ENCODE measurements at places on chromosomes 2 and 18.

GRCh38 chr2:239538357-239539052, 137.7 kb upstream of the HDAC4 start:
- no peak for DNase-seq

DNA sequence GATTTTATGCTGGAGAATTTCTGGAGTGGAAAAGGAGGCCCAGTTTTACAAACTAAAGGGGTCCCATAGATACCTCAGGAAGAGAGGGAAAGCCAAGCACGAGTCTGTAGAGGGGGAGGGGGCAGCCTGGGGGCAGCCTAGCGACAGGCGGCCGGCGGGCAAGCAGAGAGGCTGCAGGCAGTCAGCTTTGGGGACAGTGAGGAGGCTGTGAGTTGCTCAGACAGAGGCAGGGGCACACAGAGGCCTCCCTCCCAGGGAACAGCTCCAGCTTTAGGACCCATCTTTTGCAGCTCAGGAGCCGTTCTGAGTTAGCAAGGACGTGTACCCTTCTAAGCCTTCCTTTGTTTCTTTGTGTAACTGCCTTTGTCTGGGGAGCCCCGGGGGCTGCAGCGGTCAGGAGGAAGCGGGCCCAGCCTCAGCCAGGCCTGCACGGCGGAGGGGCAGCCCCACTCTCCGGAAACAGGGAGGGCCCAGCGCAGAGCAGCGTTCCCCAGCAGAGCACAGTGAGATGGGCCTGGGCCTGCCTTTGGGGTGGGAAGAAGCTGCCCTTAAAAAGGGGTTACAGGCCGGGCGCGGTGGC, 41.1 kb upstream of the RALBP1 start:
- DNase-seq: no peak

GRCh38 chr2:181320638-181321037, 136.5 kb upstream of the ITGA4 start:
- DNase-seq: no peak

GRCh38 chr2:44189104-44189503, 20.4 kb downstream of the PPM1B start:
- no peak for DNase-seq
